ENCODE measurements at places on chromosomes 7 and 10. TPM values are rescaled to one million over a fixed set of nuclear protein-coding genes. Genes with fewer than 3 reads are reported as not detected.

DNA sequence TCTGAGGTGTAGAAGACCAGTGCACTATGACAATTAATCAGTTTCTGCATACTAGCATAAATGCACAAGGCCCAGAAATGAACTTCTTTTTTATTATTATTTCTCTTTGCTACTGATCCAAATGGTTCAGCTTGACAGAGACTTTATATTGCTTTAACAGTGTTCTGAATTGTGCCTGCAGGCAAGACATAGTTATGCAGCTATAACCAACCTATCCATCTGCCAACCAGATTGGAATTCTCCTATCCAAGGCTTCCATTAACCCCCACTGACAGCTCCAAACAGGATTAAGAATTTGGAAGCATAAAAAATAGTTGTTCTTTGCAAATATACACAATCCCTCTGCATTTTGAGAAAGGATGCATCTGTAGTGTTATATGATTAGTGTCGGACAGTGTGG is 98.2 kb downstream of the BTRC start:
- H3K4me3 ChIP-seq, result no peak overlapping the region
- no peak for DNase-seq
- H3K4me1 ChIP-seq, result peaks cover 10% of the 10 kb centered on the region
- H3K36me3 ChIP-seq, result no peaks in the 10 kb centered on the region
- H3K27me3 ChIP-seq, result no peaks in the 10 kb centered on the region

- H3K4me3 ChIP-seq, result no peak overlapping the region
- no peaks in the 10 kb centered on the region for H3K36me3 ChIP-seq
- no peak overlapping the region for H3K27ac ChIP-seq
- no peaks in the 10 kb centered on the region for H3K27me3 ChIP-seq
- no peaks in the 10 kb centered on the region for H3K4me1 ChIP-seq
Measured at GRCh38 chr10:31294558-31294957, 24.5 kb upstream of the ZEB1 start.

- peaks cover 4% of the 10 kb centered on the region for H3K4me1 ChIP-seq
- no peaks in the 10 kb centered on the region for H3K27me3 ChIP-seq
- no peak overlapping the region for H3K4me3 ChIP-seq
- no peak overlapping the region for H3K27ac ChIP-seq
Measured at GRCh38 chr7:29077176-29077575, 69.2 kb downstream of the CPVL start.

GRCh38 chr7:35552691-35553090 is 142.2 kb downstream of the HERPUD2 start:
- no peak overlapping the region for H3K4me3 ChIP-seq
- no peak overlapping the region for H3K27ac ChIP-seq
- peaks cover 19% of the 10 kb centered on the region for H3K4me1 ChIP-seq
- DNase-seq, result peak; percentile 18

GRCh38 chr10:73840403-73841060 is 29.1 kb upstream of the NDST2 start:
- H3K4me1 ChIP-seq, result no peaks in the 10 kb centered on the region
- H3K27me3 ChIP-seq, result no peaks in the 10 kb centered on the region
- H3K36me3 ChIP-seq, result no peaks in the 10 kb centered on the region
- H3K27ac ChIP-seq, result no peak overlapping the region

- H3K4me1 ChIP-seq, result no peaks in the 10 kb centered on the region
- no peak for DNase-seq
- no peaks in the 10 kb centered on the region for H3K27me3 ChIP-seq
Measured at GRCh38 chr10:88508796-88509195, 74.3 kb downstream of the RNLS start.

DNA sequence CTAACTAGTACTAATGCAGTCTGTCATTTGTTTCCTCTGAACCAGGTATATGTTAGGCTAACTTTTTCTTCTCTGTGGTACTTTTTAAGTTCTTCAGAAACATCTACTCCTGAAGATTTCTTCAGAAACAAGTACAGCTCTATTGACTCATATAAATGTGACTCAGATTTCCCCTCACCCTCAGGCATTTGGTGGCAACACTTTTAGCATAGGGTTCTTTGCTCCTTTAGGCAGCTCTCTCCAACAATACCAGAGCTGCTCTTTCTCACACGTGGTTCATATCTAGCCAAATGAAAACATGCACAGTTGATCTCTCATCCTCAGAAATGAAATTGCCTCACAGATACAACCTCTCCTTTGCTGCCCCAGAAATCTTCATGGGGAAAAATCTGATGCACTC is 939.8 kb downstream of the SORCS1 start:
- H3K27ac ChIP-seq, result no peak overlapping the region
- H3K36me3 ChIP-seq, result no peaks in the 10 kb centered on the region
- H3K4me1 ChIP-seq, result no peaks in the 10 kb centered on the region
- no peak overlapping the region for H3K4me3 ChIP-seq
- no peaks in the 10 kb centered on the region for H3K27me3 ChIP-seq

DNA sequence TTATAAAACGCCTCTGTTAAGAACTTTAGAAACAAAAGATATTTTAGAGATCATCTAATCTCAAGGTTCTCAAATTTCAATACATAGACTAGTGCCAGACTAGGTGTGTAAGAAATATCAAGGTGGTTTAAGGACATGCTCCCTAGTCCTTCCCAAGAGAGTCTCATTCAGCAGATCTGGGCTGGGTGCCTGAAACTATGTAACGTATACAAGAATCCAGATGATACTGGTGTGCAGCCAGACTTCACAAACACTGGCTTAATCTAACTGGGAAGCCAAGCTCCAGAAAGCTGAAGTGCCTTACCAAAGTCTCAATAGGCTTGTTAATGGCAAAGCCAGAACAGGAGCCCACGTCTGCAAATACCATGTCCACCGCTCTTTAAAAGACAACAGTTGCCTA is 105.0 kb upstream of the AMPH start:
- no peak overlapping the region for H3K4me3 ChIP-seq
- H3K36me3 ChIP-seq, result no peaks in the 10 kb centered on the region
- H3K27ac ChIP-seq, result no peak overlapping the region
- H3K27me3 ChIP-seq, result no peaks in the 10 kb centered on the region
- DNase-seq, result no peak
- H3K4me1 ChIP-seq, result no peaks in the 10 kb centered on the region

GRCh38 chr7:72059925-72060324 is 352.2 kb downstream of the CALN1 start:
- no peaks in the 10 kb centered on the region for H3K4me1 ChIP-seq
- no peak overlapping the region for H3K27ac ChIP-seq
- no peak overlapping the region for H3K4me3 ChIP-seq
- DNase-seq, result no peak

GRCh38 chr10:64261676-64262075 is 740.5 kb downstream of the REEP3 start:
- no peaks in the 10 kb centered on the region for H3K27me3 ChIP-seq
- no peak for DNase-seq
- no peaks in the 10 kb centered on the region for H3K36me3 ChIP-seq

DNA sequence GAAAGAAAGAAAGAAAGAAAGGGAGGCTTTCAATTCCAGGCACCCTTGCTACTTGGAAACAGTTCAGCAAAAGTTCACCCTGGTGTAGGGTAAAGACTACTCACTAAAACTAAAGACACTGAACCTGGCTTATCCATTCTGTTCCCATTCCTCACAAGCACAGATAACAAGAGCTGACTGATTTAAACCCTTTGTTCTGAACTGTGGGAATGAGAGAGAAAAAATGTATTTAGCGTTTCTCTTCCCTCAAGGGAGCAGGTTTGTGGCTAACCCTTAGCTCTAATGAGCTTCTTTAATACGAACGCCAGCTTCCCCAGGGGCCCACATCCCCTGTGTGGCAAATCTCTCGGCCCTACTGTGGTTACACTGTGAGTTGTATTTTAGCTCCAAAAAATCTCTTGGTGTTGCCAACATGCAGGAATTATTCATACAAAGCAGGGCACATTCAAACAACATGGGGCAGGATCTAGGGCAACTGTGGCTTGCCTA is 23.3 kb downstream of the PRTFDC1 start:
- DNase-seq, result no peak
- H3K4me3 ChIP-seq, result no peak overlapping the region
- no peaks in the 10 kb centered on the region for H3K36me3 ChIP-seq
- H3K27ac ChIP-seq, result no peak overlapping the region

- no peaks in the 10 kb centered on the region for H3K36me3 ChIP-seq
- H3K4me1 ChIP-seq, result no peaks in the 10 kb centered on the region
- no peak overlapping the region for H3K27ac ChIP-seq
- no peak for DNase-seq
- H3K27me3 ChIP-seq, result no peaks in the 10 kb centered on the region
Measured at GRCh38 chr7:122556873-122557542, 141.9 kb downstream of the RNF133 start.

- DNase-seq, result no peak
- no peak overlapping the region for H3K27ac ChIP-seq
- no peak overlapping the region for H3K4me3 ChIP-seq
- no peaks in the 10 kb centered on the region for H3K36me3 ChIP-seq
Measured at GRCh38 chr7:124781907-124782734, 16.5 kb upstream of the GPR37 start.

- H3K36me3 ChIP-seq, result no peaks in the 10 kb centered on the region
- no peak for DNase-seq
- H3K4me1 ChIP-seq, result no peaks in the 10 kb centered on the region
Measured at GRCh38 chr10:94524146-94524545, 21.4 kb upstream of the HELLS start.

GRCh38 chr10:1266033-1266802 is 210.0 kb downstream of the WDR37 start:
- DNase-seq, result no peak
- no peaks in the 10 kb centered on the region for H3K36me3 ChIP-seq
- H3K27ac ChIP-seq, result no peak overlapping the region
- no peak overlapping the region for H3K4me3 ChIP-seq

GRCh38 chr7:149815121-149815520 is 23.1 kb upstream of the ZNF862 start:
- H3K4me3 ChIP-seq, result no peak overlapping the region
- H3K4me1 ChIP-seq, result no peaks in the 10 kb centered on the region

- H3K36me3 ChIP-seq, result no peaks in the 10 kb centered on the region
- H3K4me1 ChIP-seq, result peaks cover 31% of the 10 kb centered on the region
- no peak for DNase-seq
Measured at GRCh38 chr7:94509887-94510581, 425 bp downstream of the CASD1 start.

DNA sequence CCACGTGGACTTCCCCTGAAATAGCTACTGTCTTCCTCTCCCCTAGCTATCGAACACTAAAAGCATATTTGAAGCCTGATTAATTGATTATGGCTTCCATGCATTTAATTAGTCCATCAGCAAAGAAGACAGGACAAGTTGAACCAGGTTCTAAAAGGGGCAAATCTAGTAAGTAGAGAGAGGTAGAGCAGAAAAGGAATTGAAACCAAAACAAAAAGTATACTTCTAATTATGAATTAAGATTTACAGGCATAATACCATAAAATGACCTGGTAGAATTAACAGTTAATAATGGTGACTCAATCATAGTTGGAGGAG is 393 bp upstream of the DNAJC1 start:
- peak overlapping the region; percentile 93 for H3K27ac ChIP-seq
- no peak for DNase-seq
- H3K27me3 ChIP-seq, result no peaks in the 10 kb centered on the region
- H3K4me3 ChIP-seq, result peak overlapping the region; percentile 85
- H3K36me3 ChIP-seq, result no peaks in the 10 kb centered on the region

DNA sequence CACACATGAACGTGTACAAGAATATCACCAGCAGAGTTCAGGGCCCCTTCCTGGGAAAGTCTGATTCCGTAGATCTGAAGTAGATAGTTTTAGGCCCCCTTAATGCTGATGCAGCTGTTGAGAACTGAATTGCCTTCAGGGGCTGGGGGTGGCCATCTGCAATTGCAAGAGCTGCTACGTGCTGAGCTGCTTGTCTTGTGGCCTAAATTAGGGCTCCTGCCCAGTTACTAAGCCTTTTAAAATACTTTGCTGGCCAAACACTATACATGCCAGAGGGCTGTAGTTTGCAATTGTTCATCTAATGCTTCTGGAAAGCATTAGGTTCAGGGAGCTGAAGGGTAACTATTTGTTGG is 71.7 kb downstream of the TMEM178B start:
- no peak overlapping the region for H3K27ac ChIP-seq
- H3K36me3 ChIP-seq, result no peaks in the 10 kb centered on the region
- no peak overlapping the region for H3K4me3 ChIP-seq
- no peak for DNase-seq
- no peaks in the 10 kb centered on the region for H3K27me3 ChIP-seq
- H3K4me1 ChIP-seq, result no peaks in the 10 kb centered on the region

- H3K4me3 ChIP-seq, result no peak within 1 kb of the TSS
- no peaks in the 10 kb centered on the region for H3K4me1 ChIP-seq
- H3K27ac ChIP-seq, result no peak within 1 kb of the TSS
- no peaks in the 10 kb centered on the region for H3K36me3 ChIP-seq
- no peaks in the 10 kb centered on the region for H3K27me3 ChIP-seq
- DNase-seq, result no peak
Measured at GRCh38 chr10:88705958-88706357, at the start of gene LIPK. Gene LIPK (plus strand): TSS chr10:88706249. CDS start chr10:88724544, 18,295 bp downstream.

DNA sequence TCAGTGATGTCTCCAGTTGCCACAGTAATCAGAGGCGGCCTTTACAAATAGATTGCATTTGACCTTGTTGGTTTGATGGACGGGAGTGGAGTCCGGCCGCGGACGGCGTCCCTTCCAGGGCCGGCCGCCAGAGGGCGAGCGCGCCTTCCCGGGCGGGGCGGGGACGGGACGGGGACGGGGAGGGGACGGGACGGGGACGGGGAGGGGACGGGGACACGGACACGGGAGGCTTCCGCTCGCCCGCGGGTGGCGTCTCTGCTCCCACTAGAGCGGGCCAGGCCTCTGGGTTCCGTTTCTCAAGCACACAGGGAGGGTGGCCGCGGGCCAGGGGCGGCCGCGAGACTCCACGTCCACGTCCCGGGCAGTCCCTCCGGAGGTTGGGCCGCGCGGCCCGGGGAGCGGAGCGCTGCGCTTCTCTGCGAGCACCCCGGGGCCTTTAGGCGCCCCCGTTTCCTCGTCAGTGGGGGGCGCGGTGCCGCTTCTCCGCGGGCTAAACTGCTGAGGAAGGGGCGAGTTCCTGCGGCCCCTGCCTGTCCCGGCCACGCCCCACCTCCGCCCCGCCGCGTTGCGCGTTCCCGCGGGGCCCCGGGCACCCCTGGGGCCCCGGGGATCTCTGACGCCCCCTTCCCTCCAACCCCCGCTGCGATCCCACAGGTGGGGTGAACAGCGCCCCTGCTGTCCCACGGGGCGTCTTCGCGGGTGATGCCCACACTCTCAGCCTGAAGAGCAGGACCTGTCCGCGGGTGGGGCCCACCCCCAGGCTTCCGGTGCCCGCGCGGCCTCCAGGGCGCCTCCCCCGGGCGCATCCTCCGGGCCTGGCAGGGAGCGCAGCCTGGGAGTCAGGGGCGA is 84.2 kb upstream of the MKI67 start:
- H3K4me1 ChIP-seq, result peaks cover 4% of the 10 kb centered on the region
- peak overlapping the region; percentile 53 for H3K27ac ChIP-seq
- H3K27me3 ChIP-seq, result no peaks in the 10 kb centered on the region
- peak overlapping the region; percentile 51 for H3K4me3 ChIP-seq

The TACC2 gene
- total RNA-seq, result 76.4 TPM

The OPALIN gene
- total RNA-seq, result not detected

The GSAP gene
- total RNA-seq, result 13.0 TPM

The TAS2R41 gene
- total RNA-seq, result not detected

The NPY gene
- total RNA-seq, result 169 TPM

The TMEM176B gene
- 60.6 TPM for total RNA-seq

The MMRN2 gene
- 57.2 TPM for total RNA-seq

The DEPP1 gene
- total RNA-seq, result 155 TPM

The CFAP46 gene
- total RNA-seq, result not detected

The WEE2 gene
- total RNA-seq, result not detected

The CYP2C9 gene
- total RNA-seq, result 3.4 TPM

The IL6 gene
- 12.0 TPM for total RNA-seq

The SPDYE2B gene
- not detected for total RNA-seq

The ZNF511 gene
- 36.3 TPM for total RNA-seq

The GRM3 gene
- not detected for total RNA-seq

The SPDYE9 gene
- not detected for total RNA-seq

The FOXI2 gene
- total RNA-seq, result 0.25 TPM

The CC2D2B gene
- total RNA-seq, result 2.5 TPM
